ENCODE measurements at places on chromosomes 3 and 15.

GRCh38 chr15:44647036-44647435 lies 16.4 kb downstream of the SPG11 start:
- DNase-seq = no peak

DNA sequence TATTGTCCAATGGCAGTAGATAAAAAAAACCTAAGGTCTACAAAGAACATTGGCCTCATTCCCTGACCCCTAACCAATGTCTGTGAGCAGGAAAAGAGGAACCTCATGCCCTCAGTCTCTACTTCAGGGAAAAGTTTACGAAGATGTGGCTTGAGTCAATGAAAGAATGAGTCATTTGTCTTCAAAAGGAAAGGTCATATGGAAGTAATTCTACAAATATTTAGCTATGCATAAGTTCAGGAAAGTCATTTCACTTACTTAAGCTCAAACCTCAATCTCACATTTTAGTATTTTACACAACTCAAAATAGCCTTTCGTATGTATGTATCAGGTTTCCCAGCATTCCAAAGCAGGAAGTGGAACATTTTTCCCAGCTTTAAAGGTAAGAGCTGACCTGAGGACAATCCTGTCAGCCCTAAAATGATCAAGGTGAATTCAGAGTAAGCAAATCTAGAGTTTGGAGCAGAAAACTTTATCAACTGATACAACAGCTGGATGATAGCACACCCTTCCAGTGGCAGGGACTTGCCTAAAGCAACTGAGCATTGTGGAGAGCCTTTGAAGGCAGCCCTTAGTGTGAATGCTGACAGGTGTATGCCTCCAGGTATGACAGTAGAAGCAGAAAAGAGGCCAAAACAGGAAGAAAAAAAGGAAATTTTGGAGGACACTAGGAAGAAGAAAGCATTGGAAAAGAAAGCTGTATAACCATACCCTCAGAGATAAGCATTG lies 53.9 kb upstream of the ACKR4 start:
- no peak for DNase-seq

DNA sequence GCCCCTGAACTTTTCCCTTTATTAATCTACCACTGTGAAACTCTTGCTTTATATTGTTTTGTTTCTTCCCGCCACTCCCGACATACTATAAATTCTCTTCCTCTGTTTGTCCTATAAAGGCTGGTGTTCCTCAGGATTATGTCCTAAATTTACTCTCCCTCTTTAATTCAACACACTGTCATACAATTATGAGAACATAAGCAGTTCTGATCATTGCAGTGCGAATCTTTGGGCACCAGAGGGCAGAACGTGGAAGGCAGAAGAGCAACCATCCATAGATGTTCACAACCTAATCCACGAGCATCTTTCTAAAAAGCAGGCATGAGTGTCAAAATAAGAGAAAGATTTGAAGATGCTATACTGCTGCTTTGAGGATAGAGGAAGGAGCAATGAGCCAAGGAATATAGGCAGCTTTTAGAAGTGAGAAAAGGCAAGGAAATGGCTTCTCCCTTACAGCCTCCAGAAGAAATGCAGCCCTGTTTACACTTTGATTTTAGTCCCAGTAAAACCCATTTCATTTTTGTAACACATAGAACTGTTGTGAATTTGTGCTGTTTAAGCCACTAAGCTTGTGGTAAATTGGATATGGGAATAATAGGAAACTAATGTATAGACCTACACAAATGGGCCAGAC lies 179.4 kb downstream of the GBE1 start:
- peak; percentile 33 for DNase-seq

DNA sequence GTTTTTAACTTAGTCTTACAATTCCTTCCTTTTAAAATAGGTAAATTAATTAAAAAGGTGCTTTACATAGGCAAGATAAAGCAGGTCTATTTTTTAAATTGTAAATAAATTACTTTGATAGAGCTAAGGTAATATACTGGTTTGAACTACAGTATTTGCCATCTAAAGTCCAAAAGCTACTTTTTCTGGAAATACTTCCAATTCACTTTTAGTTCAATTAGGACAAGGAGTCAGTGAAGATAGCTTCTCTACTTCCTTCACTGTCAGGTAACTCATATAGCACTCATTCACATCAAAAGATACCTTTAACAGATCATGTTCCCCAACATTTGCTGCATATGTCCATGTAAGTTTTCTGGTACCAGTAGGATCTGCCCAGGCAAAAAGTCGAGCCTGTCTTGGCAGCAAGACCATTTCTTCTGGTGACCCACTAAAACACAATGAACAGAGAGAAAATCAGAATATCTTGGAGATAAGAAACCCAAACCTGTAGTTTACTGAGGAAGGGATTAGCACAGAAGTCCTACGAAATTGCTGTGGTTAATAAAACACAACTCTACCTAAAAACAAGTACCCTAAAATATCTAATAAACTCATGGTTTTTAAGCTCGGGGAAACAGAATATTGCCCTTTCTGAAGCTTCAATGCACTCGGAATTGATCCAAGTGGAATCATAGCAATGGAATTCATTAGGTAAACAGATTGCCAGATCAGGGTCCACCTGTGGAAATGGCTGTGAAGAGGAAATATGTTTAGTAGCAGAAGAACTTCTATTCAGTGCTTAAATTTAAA lies 153.1 kb downstream of the VPS13C start:
- DNase-seq = no peak

GRCh38 chr3:81585056-81585455 lies 176.4 kb downstream of the GBE1 start:
- DNase-seq = no peak

GRCh38 chr15:23503980-23504379 lies 56.9 kb upstream of the GOLGA6L2 start:
- no peak for DNase-seq
